ENCODE measurements at places on chromosomes 1 and 21. TPM values are rescaled to one million over a fixed set of nuclear protein-coding genes. Genes with fewer than 3 reads are reported as not detected.

TBX15 gene
- total RNA-seq: 3.7 TPM

HSPG2 gene
- total RNA-seq: 125 TPM

IGSF3 gene
- 48.1 TPM for total RNA-seq

RORC gene
- 29.0 TPM for total RNA-seq

MANEAL gene
- total RNA-seq: 7.5 TPM

SLC30A10 gene
- not detected for total RNA-seq

DMRTA2 gene
- total RNA-seq: not detected

KIF14 gene
- 1.6 TPM for total RNA-seq

C1orf21 gene
- total RNA-seq: 81.4 TPM

S100A3 gene
- not detected for total RNA-seq

AMY1C gene
- 0.60 TPM for total RNA-seq

TNFSF4 gene
- total RNA-seq: not detected

TCP10L gene
- not detected for total RNA-seq

CD1B gene
- total RNA-seq: not detected

TNFRSF25 gene
- total RNA-seq: 411 TPM

TDRD10 gene
- total RNA-seq: 2.6 TPM

MARK1 gene
- 3.7 TPM for total RNA-seq

DNAJC6 gene
- 3.5 TPM for total RNA-seq

KLHDC7A gene
- total RNA-seq: 0.23 TPM

DFFB gene
- 6.8 TPM for total RNA-seq

SYPL2 gene
- total RNA-seq: not detected

CXADR gene
- total RNA-seq: 123 TPM

PRDM2 gene
- 57.2 TPM for total RNA-seq

GPR153 gene
- 5.6 TPM for total RNA-seq

WNT3A gene
- 4.7 TPM for total RNA-seq

BGLAP gene
- 4.4 TPM for total RNA-seq

FCER1G gene
- total RNA-seq: 12.6 TPM

CLCNKA gene
- total RNA-seq: 1.9 TPM

CA6 gene
- total RNA-seq: 57.9 TPM

KANK4 gene
- total RNA-seq: 0.42 TPM

CYP4A22 gene
- not detected for total RNA-seq

PLA2G2A gene
- 38.3 TPM for total RNA-seq

CHI3L1 gene
- 257 TPM for total RNA-seq

LAD1 gene
- total RNA-seq: 229 TPM

OR2W3 gene
- 0.81 TPM for total RNA-seq

C1QTNF12 gene
- 6.7 TPM for total RNA-seq

SYTL1 gene
- total RNA-seq: 142 TPM

SLAMF7 gene
- 3.4 TPM for total RNA-seq

SSR2 gene
- total RNA-seq: 278 TPM

MATN1 gene
- total RNA-seq: not detected

BATF3 gene
- total RNA-seq: 0.25 TPM

IGSF9 gene
- 27.9 TPM for total RNA-seq

MSH4 gene
- total RNA-seq: not detected

RCC1 gene
- 19.8 TPM for total RNA-seq

SFN gene
- total RNA-seq: 676 TPM

RRP1 gene
- total RNA-seq: 28.3 TPM

RUSC1 gene
- total RNA-seq: 51.5 TPM

C1QC gene
- total RNA-seq: 26.5 TPM

GBP2 gene
- 72.3 TPM for total RNA-seq

THEM5 gene
- total RNA-seq: 29.1 TPM

ZBED6 gene
- 19.2 TPM for total RNA-seq

CELF3 gene
- not detected for total RNA-seq

NBPF20 gene
- total RNA-seq: 3.4 TPM

GJB5 gene
- 86.5 TPM for total RNA-seq

NBPF6 gene
- not detected for total RNA-seq

LRRC38 gene
- total RNA-seq: 6.3 TPM

FALEC gene
- not detected for total RNA-seq

Data from suprapubic skin (tissue), 4 donors.